ENCODE measurements at places on chromosomes 11 and 22.
A peak's percentile ranks its signal among the peaks of the same experiment; 100 is the strongest.

- DNase-seq: no peak
Measured at GRCh38 chr22:40021401-40022000, 26.7 kb downstream of the FAM83F start.

GRCh38 chr22:35552196-35552842, 11.7 kb downstream of the RASD2 start:
- DNase-seq: peak; percentile 70

GRCh38 chr11:68397256-68397655, 63.3 kb upstream of the PPP6R3 start:
- no peak for DNase-seq

DNA sequence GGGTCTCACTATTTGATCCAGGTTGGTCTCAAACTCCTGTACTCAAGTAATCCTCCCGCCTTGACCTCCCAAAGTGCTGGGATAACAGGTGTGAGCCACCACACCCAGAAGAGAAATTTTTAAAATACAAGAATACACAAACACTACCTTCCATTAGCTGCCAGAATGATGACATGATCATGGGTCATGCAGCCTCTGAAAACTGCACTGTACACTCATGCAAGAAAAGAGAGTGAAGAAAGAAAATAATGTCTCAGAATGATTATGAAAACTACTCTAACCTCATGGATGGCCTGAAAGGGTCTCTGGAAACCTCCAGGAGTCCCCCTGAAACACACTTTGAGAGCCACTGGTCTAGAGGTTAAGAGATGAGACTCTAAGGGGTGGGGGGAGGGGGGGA, 18.8 kb downstream of the VPS37C start:
- DNase-seq: no peak

- DNase-seq: no peak
Measured at GRCh38 chr11:45076761-45077160, 69.7 kb upstream of the PRDM11 start.

GRCh38 chr11:61287338-61287977, 7.7 kb downstream of the VWCE start:
- DNase-seq: no peak

- DNase-seq: peak; percentile 68
Measured at GRCh38 chr11:35049859-35050531, 89.0 kb upstream of the CD44 start.

- no peak for DNase-seq
Measured at GRCh38 chr22:19448739-19449421, 1.4 kb upstream of the C22orf39 start.

DNA sequence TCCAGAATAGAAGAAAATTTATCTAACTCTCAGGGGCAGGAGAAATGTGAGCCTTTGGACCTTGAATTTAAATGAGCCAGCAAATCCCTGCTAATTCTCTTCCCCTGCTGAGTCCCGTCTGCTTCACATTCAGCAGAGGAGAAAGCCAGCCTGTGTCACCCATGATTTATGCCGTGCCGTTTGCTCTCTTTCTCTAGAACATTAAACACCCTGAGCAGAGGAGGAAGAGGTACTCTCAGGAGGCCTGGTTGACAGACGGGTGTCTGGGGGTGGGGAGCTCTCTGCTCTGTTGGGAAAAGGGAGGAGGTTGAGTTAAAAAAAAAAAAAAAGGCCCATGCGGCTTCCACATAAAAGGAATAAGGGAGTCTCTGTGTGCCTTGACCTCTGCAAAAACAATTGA, 11.3 kb upstream of the MTMR3 start:
- DNase-seq: no peak

DNA sequence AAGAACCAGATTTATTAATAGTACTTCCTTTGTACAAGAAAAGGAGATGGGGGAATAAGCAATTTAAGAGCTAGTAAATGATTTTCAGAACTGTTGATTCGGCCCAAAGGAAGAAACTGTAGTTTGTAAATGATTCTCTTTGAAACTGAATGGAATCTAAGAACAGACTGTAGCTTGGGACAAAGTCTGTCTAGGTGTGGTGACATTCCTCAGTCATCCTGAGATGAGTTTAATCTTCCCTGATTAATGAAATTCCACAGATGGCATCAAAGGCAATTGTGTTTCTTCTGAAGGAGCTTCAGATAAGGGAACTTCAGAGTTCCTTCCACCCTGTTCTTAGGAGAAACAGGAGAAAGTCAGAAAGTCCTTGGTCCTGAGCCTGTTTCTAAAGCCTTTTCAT, 2095.9 kb downstream of the LRRC4C start:
- DNase-seq: no peak

GRCh38 chr11:116037861-116038260, 533.6 kb upstream of the CADM1 start:
- DNase-seq: no peak

DNA sequence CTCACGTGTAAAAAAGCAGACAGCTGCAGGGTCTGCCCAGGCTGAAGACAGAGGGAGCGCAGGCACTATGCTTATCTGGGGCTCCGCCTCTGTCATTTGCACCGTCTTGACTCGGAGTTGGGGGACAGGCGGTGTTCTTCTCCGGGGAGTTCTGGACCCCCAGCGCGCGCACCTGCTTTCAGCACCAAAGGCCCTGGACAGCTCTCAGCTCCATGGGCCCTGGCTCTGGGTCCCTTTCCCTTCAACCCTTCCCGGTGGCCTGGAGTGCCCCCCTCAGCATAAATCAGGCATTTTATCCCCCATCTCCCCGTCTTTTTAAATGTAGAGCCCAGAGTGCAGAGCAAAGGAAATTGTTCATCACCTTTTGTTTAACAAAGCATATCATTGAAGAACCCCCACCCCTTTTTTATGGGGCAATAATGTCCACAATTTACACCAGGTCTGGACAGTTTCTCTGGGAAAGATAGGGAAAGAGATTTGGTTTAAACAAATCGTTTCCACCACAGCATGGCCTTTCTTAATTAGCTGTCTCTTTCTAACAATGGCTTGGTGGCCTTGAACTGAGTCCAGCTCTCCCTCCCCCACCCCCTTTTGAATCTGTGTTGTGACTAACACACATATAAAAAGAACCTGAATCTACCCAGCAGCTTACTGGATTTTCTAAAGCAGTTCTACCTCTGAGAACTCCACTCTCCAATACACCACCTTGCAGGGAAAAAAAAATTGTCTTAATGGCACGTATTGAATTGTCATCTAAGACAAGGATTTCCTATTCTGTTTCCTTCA, 1.7 kb downstream of the SEZ6L start:
- peak; percentile 32 for DNase-seq

GRCh38 chr11:103372906-103373305, 263.7 kb downstream of the DYNC2H1 start:
- DNase-seq: no peak

DNA sequence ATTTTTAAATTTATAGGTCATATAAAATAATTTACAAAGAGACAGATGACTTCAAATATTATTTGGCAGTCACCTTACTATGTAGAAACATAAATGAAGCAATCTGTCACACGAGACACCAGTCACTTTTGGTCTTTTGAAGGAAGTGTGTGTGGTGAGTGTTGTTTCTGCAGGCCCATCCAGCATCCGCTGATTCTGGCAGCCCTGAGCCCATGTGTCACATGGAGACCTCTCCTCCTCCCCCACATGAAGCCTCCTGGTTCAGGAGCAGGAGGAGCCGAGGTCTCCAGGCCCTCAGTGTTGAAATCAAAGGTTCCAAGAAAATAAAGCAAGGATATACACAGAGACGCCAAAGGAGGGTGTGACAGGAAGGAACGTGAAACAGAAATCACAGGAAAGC, 60.1 kb downstream of the ARFGAP3 start:
- DNase-seq: peak; percentile 63

- DNase-seq: no peak
Measured at GRCh38 chr11:65944191-65944590, 1.1 kb upstream of the TSGA10IP start.

DNA sequence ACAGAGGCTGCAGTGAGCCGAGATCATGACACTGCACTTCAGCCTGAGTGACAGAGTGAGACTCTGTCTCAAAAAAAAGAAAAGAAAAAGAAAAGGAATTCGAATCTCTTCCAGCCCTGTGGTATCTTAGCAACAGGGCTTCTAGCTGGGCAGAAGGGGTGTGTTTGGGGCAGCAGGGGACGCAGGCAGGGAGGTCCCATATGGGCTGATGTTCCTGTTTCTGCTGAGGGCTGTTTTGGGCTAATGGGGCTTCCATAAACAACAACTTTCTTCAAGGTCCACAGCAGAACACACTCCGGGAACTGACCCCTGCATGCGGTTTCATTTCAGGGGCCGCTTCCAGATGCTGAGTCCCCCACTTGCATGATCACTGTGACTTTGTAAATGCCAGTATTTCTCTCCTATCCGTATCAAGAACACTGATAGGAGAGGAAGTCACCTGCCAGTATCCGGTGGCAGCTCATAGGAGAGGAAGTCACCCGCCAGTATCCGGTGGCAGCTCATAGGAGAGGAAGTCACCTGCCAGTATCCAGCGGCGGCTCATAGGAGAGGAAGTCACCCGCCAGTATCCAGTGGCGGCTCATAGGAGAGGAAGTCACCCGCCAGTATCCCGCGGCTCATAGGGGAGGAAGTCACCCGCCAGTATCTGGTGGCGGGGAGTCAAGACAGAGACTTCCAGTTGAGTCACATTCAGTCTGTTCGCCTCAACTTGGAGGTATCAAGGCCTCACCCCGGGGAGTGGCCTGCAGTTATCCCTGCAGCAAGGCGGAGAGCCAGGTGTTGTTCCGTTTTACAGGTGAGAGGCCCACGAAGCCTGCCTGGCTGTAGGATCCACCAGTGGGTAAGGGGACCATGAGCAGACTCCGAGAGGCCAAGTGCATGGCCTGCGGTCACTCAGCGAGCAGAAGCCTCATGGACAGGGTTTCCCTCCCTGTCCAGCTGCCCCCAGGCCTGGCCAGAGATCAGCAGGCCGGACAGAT, 8.3 kb upstream of the FGF19 start:
- DNase-seq: peak; percentile 51

GRCh38 chr11:79472819-79473529, 32.1 kb upstream of the TENM4 start:
- no peak for DNase-seq

GRCh38 chr22:36486619-36487384, 5.4 kb upstream of the TXN2 start:
- peak; percentile 72 for DNase-seq

GRCh38 chr11:111296196-111296595, 2.1 kb upstream of the POU2AF3 start:
- DNase-seq: no peak

GRCh38 chr11:125957618-125958332, 11.9 kb downstream of the VSIG10L2 start:
- no peak for DNase-seq

DNA sequence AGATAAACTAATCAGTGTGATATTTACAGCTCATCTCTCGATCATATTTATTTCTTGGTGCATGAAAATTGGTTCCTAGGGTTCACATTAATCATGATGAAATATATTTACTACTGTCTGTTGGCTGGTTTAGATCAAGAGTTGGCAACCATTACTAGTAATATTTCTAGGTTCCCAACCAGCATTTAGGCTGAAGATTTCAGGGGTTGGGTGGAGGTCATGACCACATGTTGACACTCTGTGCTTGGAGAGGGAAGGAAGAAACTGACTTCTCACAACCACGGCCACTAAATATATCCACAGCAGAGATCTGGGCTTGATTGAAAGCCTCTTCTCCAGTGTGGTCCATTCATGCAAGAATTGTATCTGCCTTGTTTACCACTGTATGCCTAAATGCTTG, 87.9 kb downstream of the ALX4 start:
- DNase-seq: peak; percentile 3

DNA sequence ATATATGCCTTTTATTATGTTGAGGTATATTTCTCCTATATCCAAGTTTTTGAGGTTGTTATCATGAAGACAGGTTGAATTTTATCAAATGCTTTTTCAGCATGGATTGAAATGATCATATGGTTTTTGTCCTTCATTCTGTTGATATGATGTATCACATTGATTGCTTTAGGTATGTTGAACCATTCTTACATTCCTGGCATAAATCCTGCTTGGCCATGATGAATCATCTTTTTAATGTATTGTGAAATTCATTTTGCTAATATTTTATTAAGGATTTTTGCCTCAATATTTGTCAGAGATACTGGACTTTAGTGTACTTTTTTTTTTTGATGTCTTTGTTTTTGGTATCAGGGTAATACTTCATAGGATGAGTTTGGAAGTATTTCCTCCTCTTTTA, 283.8 kb upstream of the C11orf87 start:
- no peak for DNase-seq

- DNase-seq: no peak
Measured at GRCh38 chr11:107821199-107821927, 37.2 kb downstream of the SLC35F2 start.

GRCh38 chr22:46187862-46188261, 37.5 kb downstream of the PPARA start:
- no peak for DNase-seq

GRCh38 chr11:47289856-47290255, 19.9 kb downstream of the MADD start:
- no peak for DNase-seq

GRCh38 chr11:112249871-112250610, 10.6 kb downstream of the PLET1 start:
- no peak for DNase-seq

DNA sequence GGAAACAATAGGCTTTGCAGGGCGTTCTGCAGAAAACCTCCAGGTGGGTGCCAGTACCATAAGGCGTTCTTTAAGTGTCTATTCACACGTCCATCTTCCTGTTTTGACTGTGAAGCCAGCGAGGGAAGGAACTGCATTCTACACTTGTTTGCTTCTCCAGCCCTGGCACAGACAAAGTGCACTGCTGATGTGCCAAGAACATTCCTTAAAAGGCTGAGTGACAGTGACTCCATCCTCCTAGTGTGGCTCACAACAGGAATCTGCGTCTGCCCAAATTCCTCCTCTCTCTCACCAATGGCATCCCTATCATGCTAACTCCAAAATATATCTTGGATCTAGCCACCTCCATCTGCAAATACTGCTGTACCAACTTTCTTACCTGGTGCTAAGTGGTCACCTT, 407.4 kb upstream of the SYN3 start:
- DNase-seq: no peak

- peak; percentile 82 for DNase-seq
Measured at GRCh38 chr11:34492806-34493414, 20.7 kb downstream of the ELF5 start.

DNA sequence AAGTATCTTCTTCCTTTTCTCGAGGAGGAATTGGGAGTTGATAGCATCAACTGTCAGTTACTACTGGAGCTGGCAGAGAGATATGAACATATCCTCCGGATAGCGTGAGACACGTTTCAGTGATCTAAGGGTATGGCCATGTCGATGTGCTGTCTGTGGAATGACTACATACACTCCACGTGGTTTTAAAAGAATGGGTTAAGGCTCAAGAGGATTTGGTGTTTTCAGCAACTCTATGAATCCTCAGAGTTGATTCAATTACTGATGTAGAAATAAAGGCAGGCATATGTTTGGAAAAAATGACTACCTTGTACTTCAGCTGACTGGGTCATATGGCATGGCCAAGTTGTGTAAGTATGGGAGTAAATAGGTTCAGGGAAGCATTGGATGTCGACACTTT, 22.9 kb downstream of the MMP13 start:
- DNase-seq: no peak

Measured in KBM-7 (cell line).